Activated CD4-positive, alpha-beta T cell treated with anti-CD3 and anti-CD28 coated beads, Interleukin-2, amount 10 ng/mL, durations not matched to agents 24 days and 14 days (primary cell): ENCODE measurements at places on chromosomes 1 and 21. TPM values are rescaled to one million over a fixed set of nuclear protein-coding genes. Genes with fewer than 3 reads are reported as not detected.

Gene CCDC27
- total RNA-seq = not detected in 2 replicates

- H3K4me3 ChIP-seq = no peak overlapping the region
- no peak for DNase-seq
- H3K27ac ChIP-seq = no peak overlapping the region
- H3K4me1 ChIP-seq = peaks cover 11% of the 10 kb centered on the region
- peaks cover 59% of the 10 kb centered on the region for H3K27me3 ChIP-seq
These were observed 147.8 kb downstream of the TENT5C start for GRCh38 chr1:117753652-117754051.

DNA sequence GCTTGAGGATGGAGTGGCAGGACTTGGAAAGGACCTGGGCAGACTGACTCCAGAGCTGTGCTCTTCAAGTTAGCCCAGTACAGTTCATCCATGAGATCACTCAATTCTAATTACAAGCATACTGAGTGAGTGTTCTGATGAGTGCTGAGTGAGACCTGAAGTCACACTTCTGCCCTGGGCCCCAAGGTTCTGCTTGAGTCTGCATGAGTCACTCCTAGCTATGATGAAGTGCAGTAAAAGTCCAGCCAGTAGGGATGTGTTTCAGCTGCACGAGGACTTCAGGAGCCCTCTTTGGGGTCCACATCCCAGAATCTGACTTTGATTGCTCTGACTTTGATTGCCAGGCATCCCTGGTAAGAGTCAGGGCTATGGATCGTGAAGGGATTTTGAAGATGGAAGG is 35.8 kb downstream of the PLEKHA6 start:
- H3K4me3 ChIP-seq = peak overlapping the region; percentile 68
- DNase-seq = peak; percentile 64
- no peaks in the 10 kb centered on the region for H3K36me3 ChIP-seq
- peaks cover 30% of the 10 kb centered on the region for H3K4me1 ChIP-seq
- peak overlapping the region; percentile 88 for H3K27ac ChIP-seq

DNA sequence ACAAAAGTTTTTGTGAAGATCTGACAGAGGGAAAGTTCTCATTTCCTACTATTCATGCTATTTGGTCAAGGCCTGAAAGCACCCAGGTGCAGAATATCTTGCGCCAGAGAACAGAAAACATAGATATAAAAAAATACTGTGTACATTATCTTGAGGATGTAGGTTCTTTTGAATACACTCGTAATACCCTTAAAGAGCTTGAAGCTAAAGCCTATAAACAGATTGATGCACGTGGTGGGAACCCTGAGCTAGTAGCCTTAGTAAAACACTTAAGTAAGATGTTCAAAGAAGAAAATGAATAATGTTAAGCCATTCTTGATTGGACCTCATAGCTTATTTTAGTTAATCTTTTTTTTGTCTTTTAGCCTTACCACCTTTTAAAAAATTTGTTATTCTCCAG is 14.1 kb downstream of the GGPS1 start:
- H3K4me1 ChIP-seq = peaks cover 11% of the 10 kb centered on the region
- H3K27me3 ChIP-seq = no peaks in the 10 kb centered on the region
- no peak overlapping the region for H3K27ac ChIP-seq
- DNase-seq = no peak
- H3K4me3 ChIP-seq = no peak overlapping the region

Gene OLFML3
- 0.09 TPM in 1 of 2 replicates, not detected in the other for total RNA-seq

- peaks cover 45% of the 10 kb centered on the region for H3K27me3 ChIP-seq
- no peak overlapping the region for H3K4me3 ChIP-seq
- DNase-seq = no peak
- H3K36me3 ChIP-seq = no peaks in the 10 kb centered on the region
- no peak overlapping the region for H3K27ac ChIP-seq
These were observed 1.6 kb downstream of the CRABP2 start for GRCh38 chr1:156703741-156704140.
